ENCODE measurements at places on chromosomes 11 and 22.

DNA sequence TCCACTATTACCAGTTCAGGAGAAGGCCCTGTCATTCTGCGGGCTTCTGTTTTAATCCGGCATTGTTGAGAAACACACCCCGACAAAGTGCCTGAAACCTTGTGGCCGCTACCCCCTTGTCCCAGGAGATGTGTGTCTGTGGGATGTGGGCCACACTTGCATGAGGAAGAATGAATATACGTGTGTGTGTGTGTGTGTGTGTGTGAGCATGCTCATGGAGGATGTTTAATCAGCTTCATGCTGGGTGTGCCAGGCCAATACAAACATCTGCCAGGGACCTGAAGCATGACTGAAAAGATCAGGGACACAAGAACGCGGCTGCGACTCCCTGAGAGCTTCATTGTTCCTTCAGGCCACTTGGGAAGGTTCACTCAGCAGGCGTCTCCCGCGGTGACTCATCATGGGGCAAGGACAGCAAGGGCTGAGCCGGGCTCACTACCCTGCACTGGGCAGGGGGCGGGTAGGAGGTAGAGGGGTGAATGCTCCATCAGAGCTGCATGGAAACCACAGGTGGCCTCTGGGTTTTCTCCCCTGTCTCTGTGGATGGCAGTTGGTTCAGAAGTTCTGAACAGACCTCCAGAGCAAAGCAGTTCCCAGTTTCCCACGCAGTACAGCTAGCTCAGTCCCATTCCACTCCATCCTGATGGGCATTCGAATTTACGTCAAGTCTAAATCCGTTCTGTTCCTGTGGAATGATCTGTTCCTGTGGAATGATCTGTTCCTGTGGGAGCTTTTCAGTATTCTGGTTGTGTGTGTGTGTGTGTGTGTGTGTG is 7.0 kb upstream of the MALAT1 start:
- no peak for DNase-seq

GRCh38 chr11:68145120-68145866 is 24.1 kb upstream of the CHKA start:
- no peak for DNase-seq

GRCh38 chr22:30422481-30423300 is 2.9 kb upstream of the MTFP1 start:
- no peak for DNase-seq

GRCh38 chr11:114826910-114827442 is 148.6 kb downstream of the NXPE2 start:
- no peak for DNase-seq

- peak; percentile 2 for DNase-seq
Observed at GRCh38 chr11:33387996-33388395, 130.8 kb downstream of the HIPK3 start.

GRCh38 chr22:49717322-49717919 is 110.3 kb downstream of the BRD1 start:
- DNase-seq = no peak

Data from CD4-positive, alpha-beta T cell treated with Interleukin-12 subunit alpha and Interleukin-12 subunit beta, for 1 hour (primary cell).